ENCODE measurements at places on chromosomes 7 and 10. TPM values are rescaled to one million over a fixed set of nuclear protein-coding genes. Genes with fewer than 3 reads are reported as not detected.
A peak's percentile ranks its signal among the peaks of the same experiment; 100 is the strongest.

GRCh38 chr7:148332191-148333186 is 258.1 kb upstream of the C7orf33 start:
- DNase-seq: no peak

DNA sequence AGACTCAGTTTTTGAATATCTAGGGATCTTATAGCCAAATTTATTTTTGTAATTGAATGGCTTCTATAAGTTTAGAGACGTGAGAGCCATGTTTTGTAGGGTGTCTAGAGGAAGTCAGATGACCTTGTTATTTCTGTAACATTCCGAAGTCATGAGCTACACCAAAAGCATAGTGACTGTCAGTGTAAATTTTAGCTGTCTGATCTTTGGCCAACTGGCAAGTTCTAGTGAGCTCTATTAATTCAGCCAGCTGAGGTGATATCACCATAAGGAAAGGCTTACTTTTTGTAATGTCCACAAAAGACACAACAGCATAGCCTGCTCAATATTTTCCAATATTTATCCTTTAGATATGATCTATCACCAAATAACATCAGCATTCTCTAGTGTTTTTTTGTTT is 9.9 kb upstream of the NT5C3A start:
- no peak for DNase-seq

DDC gene
- total RNA-seq: 74.9 TPM

- DNase-seq: no peak
Observed at GRCh38 chr10:95485056-95485844, 75.9 kb downstream of the SORBS1 start.

DNA sequence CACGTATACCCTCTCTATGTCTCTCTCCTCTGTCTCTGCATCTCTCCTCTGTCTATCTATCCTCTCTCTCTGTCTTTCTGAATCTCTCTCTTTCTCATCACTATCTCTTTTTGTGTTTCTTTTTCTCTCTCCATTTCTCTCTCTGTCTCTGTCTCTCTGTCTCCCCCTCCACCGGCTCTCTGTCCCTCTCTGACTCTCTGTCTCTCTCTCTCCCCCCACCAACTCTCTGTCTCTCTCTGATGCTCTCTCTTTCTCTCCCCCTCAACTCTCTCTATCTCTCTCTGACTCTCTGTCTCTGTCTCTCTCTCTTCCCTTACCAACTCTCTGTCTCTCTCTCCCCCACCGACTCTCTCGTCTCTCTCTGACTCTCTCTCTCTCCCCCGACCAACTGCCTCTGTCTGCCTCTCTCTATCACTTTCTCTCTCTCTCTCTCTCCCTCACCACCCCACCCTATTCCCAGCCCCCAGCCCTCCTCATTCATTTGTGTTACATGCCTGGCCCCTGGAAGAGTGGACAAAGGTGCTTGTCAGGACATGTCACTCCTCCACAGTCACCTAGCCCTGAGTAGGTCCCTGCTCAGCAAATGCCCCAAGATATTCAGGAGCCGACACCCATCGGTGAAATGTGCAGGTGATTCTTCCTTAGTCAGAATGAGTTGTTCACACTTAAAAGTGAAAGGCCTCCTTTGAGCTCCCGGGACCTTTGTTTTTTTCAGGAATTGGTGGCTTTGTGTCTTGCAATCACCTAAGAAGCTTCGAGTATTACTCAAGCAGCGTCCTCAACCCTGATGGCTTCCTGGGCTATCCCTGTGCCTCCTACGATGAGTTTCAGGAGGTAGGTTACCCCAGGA is 13.6 kb downstream of the PNLIPRP2 start:
- DNase-seq: no peak

DNA sequence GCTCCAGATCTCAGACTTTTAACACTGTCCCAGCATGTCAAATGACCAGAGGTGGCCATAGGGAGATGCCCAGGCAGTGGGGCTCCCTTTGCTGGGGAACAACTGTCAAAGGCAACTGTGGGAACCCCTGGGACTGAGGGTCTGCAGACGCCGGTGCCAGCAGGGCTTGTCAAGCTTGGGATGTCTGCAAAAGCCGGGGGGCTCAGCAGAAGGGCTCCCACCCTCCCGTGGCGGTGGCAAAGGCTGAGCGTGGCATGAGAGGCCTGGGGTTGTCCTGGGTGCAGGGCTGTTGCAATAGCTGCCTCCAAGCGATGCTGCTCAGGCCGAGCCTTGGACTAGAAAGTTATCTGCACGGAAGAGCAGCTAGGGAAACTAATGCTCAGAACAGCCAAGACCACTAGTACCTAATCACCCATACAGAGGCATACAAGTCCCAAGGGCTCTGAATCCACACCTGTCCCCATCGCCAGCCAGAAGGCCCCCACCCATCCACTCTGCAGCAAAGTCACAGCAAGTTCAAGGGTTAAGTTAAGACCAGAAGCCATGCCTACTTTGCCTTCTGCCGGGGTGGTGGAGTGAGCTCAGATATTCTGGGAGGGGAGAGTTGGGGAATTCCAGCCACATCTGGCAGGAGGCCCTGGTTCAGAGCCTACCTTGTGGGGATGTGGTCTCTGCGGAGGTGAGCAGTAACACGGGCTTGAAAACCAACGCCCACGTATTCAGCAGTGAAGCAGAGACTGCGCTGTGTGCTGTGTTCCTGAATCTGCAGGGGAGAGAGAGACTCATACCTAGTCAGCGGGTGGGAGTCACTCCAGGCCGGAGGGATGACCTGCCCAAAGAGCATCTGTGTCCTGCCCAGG is 4.6 kb downstream of the SH2B2 start:
- no peak for DNase-seq

GRCh38 chr10:5960070-5960972 is 17.0 kb downstream of the IL15RA start:
- DNase-seq: no peak

DNA sequence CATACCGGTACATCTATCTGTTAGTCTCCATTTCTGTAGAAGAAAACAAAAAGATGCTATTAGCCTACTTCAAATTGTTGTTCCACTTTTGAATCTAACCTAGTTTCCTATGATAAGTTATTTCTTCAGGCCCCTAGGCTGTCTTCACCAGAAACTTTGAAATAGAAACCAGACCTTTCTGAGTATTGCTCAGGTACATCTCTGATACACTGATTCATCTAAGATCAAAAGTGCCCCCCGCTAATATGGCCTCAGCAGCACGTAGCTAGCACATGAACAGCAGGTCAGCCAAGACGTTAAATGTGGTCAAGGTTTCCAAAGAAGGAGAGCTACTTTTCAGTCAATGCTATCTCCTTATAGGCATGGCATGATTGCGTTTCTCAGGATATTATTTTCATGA is 23.6 kb downstream of the CTAGE6 start:
- no peak for DNase-seq

SDHAF3 gene
- 8.6 TPM for total RNA-seq

- no peak for DNase-seq
Observed at GRCh38 chr10:75665707-75666106, 234.3 kb downstream of the LRMDA start.

- no peak for DNase-seq
Observed at GRCh38 chr7:40147371-40148246, 12.8 kb downstream of the SUGCT start.

CRCP gene
- total RNA-seq: 13.0 TPM

MKI67 gene
- 0.25 TPM for total RNA-seq

CRYGN gene
- total RNA-seq: under 0.01 TPM

DNA sequence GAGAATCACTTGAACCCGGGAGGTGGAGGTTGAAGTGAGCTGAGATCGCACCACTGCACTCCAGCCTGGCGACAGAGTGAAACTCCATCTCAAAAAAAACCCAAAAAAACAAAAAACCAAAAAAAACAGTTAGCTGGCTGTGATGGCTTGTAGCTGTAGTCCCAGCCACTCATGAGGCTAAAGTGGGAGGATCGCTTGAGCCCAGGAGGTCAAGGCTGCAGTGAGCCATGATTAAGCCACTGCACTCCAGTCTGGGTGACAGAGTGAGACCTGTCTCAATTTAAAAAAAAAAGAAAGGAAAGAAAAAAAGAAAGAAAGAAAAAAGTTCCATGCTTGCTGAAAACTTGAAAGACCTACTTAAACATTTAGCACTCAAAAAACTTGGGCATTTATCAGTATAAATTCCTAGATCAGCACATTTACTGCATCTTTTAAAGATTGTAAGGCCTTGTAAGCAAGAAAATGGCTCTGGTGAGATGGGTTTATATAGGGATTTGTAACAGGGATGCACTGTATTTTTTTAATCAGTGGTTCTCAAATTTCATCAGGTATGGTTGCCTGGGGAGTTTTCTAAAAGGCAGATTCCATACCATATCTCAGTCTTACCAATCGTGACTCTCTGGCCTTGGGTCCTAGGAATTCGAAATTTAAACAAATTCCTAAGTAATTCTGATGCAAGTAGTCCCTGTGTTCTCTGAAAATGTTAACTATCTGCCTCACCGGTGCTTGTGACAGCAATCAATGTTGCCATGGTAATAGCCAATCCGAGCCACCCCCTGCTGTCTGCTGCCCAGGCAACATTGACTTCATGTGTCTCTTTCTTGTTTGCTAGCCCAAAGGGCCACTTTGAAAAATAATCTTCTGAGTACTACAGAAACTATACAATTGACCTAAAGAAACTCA is 11.5 kb upstream of the NT5C2 start:
- peak; percentile 37 for DNase-seq

Data from liver (tissue), 10 donors.